Suprapubic skin (tissue), 4 donors: ENCODE measurements at places on chromosomes 5 and 9.
A peak's percentile ranks its signal among the peaks of the same experiment; 100 is the strongest.

DNA sequence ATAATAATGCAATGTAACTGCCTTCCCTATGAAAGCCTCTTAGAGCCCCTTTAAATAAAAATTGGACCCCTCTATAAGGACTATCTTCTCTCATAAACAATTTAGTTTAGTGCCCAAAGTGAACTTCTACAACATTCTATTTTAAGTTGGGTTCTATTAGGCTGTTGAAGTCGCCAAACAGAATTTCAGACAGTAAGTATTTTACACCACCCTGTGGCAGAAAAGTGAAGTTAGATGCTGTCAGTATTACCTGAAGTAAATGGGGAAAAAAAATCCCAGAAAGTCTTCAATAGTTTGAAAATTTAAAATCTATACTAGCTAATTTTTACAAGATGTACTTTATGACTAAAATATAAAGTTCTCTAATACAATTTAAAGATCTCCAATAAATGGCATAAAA is 29.5 kb downstream of the CAAP1 start:
- DNase-seq = no peak

DNA sequence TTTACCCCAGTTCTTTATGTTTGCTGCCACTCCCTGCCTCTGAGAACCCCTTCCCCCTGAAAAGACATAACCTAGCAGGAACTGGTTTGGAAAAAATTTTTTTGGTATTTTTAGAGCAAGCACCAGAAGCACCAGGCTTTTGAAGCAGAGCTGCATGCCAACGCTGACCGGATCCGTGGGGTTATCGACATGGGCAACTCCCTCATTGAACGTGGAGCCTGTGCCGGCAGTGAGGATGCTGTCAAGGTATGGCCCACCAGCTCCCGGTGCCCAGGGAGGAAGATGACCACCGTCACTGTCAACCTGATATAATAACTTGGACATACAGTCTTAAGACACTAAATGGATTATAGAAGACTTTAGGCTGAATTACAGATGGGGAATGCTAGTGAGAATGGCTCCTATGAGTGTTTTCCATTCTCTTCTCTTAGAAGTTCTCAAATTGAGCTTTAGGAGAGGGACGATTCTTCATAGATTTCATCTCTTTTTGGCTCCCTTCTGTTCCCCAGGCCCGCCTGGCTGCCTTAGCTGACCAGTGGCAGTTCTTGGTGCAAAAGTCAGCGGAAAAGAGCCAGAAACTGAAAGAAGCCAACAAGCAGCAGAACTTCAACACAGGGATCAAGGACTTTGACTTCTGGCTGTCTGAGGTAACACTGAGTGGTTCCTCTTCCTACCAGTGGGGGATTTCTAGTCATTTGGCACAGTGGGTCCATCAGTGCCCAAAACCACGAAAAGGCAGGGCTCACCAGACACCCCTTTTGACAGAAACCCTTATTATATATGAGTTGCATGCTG is 44.9 kb downstream of the DYNC2I2 start:
- no peak for DNase-seq

DNA sequence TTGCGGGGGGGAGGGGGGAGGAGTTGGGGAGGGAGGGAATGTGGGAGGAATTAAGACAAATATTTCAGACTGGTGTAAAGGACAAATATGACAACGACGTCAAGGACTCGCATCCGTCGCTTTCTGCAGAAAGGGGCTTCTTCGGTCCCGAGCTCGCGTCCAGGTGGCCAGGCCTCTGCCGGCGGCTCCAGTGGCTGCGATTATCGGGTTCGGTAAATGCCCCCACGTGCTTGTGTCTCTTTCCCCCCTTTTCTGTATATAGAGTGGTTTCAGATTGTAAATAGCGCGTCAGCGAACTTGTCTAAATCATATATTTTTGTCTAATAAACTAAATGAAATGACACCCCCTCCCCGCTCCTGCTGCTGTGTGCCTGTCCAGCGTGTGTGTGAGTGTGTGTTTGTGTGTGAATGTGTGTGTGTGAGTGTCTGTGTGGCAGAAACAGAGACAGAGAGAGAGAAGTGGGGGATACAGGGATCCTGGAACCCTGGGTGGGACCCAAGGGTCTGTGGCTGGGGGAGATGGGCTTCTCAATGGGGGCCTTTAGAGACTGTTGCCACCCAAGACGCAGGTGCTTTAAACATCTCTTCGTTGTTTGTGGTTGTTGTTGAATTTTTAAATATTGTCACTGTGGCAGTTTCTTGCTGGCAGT is 5.6 kb downstream of the IRX1 start:
- DNase-seq = no peak

DNA sequence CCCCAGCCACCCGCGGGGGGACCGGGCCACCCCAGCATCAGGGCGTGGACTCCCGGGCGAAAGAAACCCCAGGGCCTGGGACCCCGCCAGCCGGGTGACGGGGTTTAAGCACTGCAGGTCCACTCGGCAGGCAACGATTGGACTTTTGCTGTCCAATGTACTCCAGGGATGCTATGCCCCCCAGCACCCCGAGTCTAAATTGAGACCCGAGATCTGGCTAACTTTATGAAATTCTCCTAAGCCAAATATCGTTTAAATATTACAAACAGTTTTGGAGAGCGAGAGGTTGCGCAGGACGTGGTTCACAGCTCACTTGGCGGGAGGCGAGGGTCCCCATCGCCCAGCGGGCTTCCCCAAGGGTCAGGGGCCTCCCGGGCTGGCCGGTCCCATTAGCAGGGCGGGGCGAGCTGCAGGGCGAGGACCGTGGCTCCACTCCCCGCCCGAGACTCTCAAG is 384 bp upstream of the MRPS2 start:
- DNase-seq = no peak

- DNase-seq = no peak
Observed at GRCh38 chr9:107569174-107569573, 79.6 kb upstream of the KLF4 start.

DNA sequence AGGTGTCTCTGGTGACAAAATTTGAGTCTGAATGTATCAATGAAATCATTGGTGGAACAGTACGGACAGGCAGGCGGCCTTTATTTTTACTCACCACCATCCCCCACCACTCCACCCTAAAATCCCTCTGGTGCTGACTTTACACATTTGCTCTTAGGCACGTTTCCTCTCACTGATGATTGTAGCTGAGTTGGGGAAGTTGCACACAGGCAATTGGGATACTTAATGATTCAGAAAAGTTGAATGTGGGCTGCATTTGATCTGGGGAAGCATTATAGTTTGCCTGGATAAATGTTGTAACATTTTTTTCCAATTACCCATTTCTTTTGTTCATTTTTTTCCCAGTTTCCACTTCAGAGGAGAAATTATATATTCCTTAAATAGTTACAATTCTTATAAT is 658.4 kb downstream of the TLR4 start:
- no peak for DNase-seq

GRCh38 chr9:120890320-120891244 is 13.6 kb upstream of the PHF19 start:
- DNase-seq = no peak

DNA sequence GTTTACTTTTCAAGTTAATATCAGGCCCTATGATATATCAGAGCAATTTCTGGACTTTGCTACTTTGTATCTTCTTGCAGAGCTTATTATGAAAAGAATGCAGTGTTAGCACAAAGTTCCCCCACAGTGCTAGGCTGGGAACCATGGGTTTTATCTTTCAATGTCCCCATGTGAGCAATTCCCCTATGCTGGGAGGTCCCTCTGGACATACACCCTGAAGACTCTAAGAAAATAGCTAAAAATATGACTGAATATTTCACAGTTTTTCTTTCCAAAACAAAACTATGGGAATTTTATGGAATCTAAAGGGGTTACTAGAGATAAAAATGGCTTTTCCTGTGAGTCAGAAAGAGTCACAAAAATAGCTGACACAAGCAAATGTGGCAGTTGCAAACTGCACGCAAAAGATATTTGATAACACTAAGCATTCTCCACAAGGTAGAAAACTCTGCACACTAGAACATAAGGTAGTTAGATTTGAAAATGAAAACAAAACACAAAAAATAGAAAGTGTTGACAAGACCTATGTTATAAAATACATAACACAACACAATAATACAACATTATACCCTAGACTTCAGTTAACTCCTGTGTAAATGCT is 487.5 kb upstream of the GRIN3A start:
- no peak for DNase-seq

DNA sequence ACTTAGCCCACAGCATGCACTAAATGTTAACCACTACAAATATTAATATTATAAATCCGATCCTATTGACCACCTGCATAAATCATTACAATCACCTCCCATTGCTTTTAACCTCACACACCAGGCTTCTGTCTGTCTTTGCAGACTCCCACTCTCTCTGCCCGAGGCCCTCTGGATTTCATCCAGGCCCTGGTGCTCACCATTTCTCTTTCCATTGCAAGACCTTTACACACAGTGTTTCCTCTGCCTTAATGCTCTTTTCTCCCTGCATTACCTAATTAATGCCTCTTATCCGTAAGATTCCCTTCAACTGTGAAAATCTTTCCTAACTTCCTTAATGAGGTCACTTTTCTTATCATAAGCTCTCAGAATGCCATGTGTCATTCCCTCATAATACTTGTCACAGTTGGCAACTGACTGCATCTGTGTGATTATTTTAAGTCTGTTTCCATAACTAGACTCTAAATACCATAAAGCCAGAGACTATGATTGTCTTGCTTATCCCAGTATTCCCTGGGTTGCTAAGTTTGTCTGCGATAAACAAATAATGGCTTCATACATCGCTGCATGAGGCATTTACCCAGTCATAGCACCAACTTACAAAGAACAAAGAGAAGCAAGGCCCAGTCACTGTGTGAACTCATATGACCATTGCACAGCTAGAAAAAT is 155.1 kb downstream of the CCDC192 start:
- no peak for DNase-seq

- DNase-seq = no peak
Observed at GRCh38 chr5:127296321-127296720, 5.7 kb downstream of the MEGF10 start.

DNA sequence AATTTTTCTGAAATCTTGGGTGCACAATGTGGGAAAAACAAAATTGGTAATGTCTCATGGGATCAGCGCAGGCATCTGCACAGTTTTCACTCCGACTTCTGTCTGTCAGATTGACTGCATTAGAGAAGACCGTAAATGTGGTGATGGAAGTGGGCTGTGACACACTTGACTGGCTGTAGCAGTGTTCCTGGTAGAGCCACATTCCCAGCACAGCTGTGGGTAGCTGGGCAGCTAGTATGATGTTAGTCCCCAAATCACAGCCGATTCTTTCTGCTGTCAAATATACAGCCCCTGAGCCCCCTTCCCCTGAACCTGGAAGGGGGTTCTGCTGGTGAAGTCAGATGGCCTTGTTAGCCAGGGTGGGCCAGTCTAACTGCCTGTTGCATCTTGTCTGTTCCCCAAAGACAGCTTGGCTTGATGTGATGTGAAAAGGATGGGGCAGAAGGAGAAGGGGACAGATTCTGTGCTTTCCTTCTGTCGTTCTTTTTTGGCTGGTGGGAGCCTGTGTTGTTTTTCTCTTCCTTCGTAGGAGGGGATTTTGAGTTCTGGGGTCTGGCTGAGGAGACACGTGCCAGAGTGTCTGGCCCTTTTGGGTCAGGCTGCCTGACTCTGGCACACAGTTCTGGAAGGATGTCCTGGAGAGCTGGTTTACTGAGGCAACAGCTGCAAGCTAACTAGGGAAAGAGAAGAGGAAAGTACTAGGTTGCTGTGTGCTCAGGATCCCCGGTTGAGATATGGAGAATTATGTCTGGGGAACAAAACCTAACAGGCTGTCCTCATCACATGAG is 66.4 kb upstream of the SPRY4 start:
- DNase-seq = no peak

- no peak for DNase-seq
Observed at GRCh38 chr5:87263498-87263897, 4.2 kb upstream of the RASA1 start.

GRCh38 chr9:132998831-132999635 is 20.5 kb downstream of the GFI1B start:
- peak; percentile 50 for DNase-seq

GRCh38 chr5:24215114-24215513 is 429.7 kb downstream of the CDH10 start:
- no peak for DNase-seq

DNA sequence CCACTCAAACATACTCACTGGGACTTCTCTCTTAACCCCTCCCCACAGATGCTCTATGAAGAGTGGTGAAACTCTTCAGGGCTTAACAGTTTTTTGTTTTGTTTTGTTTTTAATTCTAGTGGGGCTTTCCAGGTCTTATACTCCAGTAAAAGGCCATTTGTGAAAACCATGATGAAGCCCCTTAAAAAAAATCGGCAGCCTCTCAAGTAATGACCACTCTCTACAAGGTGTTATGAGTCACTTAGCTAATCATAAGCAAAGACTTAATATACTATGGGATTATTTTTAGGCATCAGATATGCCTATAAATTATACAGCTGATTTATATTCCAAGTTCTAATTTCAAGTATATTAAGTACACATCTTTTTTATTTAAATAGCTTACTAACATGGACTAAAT is 607.9 kb downstream of the RAB3C start:
- no peak for DNase-seq

DNA sequence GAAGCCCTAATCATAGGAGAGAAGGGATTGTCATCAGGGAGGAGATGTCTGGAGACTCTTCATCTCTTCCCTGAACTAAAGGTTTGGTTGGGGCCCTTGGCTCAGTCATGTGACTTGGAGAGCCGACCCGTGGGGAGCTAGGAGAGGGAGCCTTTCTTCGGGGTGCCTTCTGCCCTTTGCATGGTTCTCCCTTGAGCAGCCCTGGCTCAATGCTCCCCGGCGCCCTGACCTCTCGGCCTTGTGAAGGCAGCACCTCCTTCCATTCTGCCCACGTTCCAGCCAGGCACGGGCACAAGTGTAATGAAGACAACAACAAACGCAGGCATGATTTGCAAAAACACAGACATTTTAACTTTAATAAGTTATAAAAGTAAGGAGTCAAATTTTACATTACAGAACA is 50.4 kb downstream of the ZNF354C start:
- DNase-seq = no peak

DNA sequence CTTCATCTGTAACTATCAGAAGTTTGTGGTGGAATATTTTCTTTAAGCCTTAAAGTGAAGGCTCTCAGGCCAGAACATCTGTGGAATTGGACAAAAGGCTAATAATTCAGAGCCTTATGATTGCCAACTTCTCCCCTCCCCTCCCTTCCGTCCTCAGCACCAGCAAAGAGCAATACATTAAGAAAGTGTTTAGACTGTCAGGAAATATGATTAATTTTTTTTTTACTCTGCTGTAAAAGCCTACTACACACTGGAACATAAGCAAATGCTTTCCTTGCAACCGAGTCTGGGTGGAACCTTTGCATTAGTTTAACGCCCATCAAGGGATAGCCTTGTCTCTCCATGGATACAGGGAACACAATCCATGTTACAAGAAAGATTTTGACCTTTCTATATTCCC is 110.3 kb upstream of the TARS1 start:
- no peak for DNase-seq

DNA sequence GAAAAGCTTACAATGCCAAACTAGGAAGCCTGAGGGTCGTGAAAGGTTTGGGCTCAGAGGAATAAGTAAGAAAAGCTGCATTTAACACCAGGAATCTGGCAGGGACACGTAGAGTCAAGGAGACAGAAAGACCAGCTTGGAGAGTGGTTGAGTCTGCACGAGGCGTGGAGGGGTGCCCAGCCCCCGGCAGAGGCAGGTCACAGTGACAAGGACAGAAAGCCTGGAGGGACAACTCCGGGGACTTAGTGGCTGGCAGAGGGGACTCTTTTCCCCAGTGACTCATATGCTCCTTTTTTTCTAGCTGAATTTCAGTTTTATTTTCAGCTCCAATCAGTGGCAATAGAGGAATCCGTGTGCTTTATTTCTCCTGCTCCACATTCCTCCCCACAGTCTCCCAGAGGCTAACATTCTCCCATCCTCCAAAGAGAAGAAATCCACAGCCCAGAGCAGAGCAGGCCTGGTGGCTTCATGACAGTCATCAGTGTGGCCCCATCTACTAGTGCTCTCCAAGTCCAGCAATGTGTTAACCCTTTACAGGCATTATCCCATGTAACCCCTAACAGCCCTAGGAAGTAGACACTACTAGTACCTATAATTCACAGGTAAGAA is 80.7 kb downstream of the KCNIP1 start:
- no peak for DNase-seq
